ENCODE measurements at places on chromosomes 12 and 14.

- no peak for DNase-seq
These were observed 62.2 kb upstream of the CAPRIN2 start for GRCh38 chr12:30816742-30817465.

DNA sequence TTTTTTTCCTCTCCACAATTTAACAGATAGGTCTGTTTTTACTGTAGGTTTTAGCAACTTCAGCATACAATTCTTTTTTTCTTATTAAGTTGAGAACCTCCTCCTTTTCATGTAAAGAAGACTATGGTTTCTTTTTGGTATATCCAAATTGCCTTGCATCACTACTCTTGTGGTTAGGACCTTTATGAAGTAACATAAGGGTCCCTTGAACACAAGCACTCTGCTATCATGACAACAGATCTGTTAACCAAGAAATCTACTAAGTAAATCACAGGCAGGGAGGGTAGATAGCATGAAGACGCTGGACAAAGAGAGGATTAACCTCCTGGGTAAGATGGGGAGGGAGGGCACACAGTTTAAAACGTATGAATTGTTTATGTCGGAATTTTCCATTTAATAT is 380.6 kb downstream of the CCDC91 start:
- no peak for DNase-seq

- DNase-seq, result no peak
These were observed 82.7 kb downstream of the FUT8 start for GRCh38 chr14:65495196-65495595.

- peak; percentile 41 for DNase-seq
These were observed 19.8 kb downstream of the VASH1 start for GRCh38 chr14:76780875-76781647.

- DNase-seq, result no peak
These were observed 143.9 kb upstream of the NOVA1 start for GRCh38 chr14:26741711-26742212.

GRCh38 chr14:71764701-71765382 is 167.4 kb upstream of the RGS6 start:
- DNase-seq, result no peak

- DNase-seq, result peak; percentile 46
These were observed 26.6 kb upstream of the KLRB1 start for GRCh38 chr12:9634177-9634803.

- DNase-seq, result peak; percentile 84
These were observed 8.6 kb downstream of the SETD1B start for GRCh38 chr12:121812320-121812871.

DNA sequence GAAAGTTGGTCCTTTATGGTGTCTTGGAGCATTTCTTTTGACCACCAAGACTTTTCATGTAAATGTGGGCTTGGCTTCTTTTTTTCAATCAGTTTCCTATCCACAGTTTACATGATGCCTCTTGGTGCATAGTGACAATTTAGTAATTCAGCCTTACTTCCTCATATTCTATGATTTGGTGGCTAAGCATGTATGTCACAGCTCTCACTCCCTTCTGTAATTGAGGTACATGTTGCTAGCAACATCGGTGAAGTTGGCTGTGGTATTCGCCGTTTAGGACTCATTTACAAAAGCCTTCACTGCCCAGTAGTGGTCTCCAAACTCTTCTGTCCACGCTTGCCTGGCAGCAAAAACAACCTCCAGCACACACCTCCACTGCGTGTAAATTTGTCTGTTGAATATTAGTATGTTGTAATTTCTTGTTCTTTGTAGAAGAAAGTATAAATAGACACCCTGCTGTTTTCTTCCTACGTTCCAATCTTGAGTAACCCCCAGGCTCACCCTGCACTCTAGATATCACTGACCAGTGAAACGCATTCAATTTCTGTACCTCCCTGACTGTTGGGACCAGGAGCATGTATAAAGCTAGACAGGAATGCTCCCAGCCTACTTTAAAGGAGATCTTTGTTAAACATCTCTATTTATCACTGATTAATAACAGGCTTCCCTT is 90.4 kb downstream of the PPP2R5C start:
- no peak for DNase-seq

GRCh38 chr12:51209259-51209658 is 8.6 kb downstream of the POU6F1 start:
- no peak for DNase-seq

Measured in left cardiac atrium (tissue), 4 donors.